ENCODE measurements at places on chromosomes 7 and 10. TPM values are rescaled to one million over a fixed set of nuclear protein-coding genes. Genes with fewer than 3 reads are reported as not detected.
A peak's percentile ranks its signal among the peaks of the same experiment; 100 is the strongest.

- DNase-seq = no peak
Measured at GRCh38 chr7:152504367-152504766, 68.6 kb upstream of the KMT2C start.

- no peak for DNase-seq
Measured at GRCh38 chr7:33799766-33800165, 105.6 kb upstream of the BMPER start.

DNA sequence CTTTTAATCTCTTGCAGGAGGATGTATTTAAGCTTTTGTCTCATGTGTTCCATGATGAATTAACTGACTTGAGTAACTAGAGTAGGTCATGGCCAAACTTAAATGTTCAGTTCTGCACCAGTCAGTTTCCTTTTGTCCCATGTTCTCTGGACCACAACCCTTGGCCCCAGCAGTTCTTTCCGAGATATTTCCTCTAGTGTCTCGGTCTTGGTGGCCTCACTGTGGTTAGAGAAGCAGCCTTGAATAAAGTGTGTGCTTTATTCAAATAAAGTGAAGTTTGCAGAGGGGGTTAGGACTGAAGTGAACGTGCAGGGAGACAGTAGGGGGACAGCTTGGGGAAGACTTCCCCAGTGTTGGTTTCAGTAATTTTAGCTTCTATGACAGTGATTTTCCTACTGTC lies 9.3 kb downstream of the ZNF212 start:
- DNase-seq = peak; percentile 49

The MOSPD3 gene
- 12.3 TPM for total RNA-seq
